Large intestine (tissue), 12 donors: ENCODE measurements at places on chromosomes 4 and X.

DNA sequence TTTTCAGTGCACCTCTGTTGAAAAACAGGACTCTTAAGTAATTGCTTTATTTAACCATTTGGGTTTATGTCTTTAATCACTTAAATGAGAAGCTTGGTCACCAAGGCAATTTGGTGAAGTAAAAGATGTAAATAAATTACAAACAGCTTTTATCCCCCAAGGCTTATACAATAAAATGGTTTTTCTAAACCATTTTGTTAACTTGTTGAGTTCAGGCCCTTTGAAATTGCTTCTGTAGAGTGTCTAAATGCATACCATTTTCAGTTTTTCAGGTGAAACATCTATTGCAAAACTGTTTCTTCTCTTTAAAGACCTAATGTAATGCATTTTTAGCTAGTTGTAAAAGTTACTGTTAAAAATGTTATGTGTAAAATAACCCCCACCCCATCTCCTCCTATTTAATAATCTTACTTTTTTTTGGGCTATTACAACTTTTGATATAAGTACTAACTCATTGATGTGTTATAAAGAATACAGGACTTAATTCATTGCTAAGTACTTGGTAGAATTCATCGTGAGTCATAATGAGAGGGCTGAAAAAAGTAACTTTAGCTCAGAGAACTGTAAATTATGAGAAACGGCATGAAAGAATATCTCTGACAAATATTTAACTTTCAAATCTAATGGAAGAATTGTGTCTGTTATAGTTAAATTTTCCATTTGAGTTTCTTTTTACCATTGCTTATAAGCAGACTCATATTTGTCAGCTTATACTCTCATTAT, 4.5 kb downstream of the RAPGEF2 start:
- no peak for DNase-seq

- no peak for DNase-seq
These were observed 10.8 kb upstream of the CAMK2D start for GRCh38 chr4:113772319-113772718.

GRCh38 chr4:25949173-25949748, 35.2 kb downstream of the SMIM20 start:
- peak; percentile 88 for DNase-seq

DNA sequence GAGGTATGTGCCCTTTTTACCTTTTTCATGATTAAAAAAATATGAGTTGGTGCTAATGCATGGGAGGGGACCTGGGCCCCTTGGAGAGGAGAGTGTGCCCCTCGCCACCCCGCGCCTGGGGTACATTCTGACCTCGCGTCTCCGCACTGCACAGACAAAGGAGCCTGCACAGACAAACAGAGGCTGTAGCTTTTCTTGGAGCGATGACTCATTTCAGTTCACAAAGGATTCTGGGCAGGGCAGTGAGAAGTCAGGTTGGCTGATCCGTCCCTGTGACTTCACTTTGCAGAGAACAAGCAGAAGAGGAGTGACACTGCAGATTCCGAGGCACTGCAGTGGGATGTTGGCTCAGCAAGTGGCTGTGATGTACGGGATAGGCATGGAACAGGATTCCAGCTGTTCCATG, 82.9 kb downstream of the STOX2 start:
- peak; percentile 70 for DNase-seq

DNA sequence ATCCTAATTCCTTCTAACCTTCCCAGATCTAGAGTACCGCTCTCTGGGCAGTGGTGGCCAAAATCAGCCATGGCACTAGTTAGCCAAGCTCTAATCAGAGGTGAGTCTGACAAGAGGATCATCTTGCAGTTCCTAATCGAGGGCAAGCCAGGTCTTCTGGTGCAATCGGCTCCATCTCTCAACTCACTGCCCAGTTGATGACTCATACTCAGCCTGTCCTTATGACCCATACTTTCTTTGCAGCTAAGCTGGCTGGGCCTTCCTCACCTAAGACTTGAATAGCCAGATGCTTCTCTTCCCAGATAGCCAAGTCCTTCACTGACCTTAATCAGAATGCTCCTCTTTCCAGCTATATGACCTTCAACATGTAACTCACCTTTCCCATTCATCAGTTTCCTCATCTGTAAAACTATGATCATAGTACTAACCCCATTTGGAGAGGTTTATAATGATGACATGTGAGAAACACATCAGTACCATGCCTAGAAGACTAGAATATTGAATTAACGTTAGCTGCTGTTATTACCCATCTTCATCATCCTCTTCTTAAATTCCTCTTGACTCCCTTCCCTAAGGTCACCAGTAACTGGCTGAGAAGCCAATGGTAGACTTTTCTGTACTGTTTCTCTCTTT, 57.1 kb downstream of the RELL1 start:
- peak; percentile 22 for DNase-seq

GRCh38 chrX:109299091-109299490, 182.8 kb downstream of the GUCY2F start:
- DNase-seq: no peak

DNA sequence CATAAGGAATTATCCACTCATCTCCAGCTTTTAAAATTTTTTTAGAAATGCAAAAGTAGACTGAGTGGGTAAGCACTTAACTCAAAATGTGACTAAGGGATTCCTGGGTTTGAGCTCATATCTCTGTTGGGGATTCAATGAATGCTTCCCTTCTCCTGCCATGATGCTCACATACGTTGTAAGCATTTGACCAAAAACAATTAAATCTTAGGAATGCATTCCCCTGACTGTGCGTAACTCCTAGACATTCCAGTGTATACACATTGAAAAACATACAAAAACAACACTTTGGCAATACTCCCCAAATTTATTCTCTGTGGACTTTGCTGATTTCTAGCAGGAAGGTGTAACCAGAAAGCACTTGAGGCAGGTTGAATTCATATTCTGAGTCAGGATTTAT, 29.8 kb downstream of the SPANXA2 start:
- no peak for DNase-seq

DNA sequence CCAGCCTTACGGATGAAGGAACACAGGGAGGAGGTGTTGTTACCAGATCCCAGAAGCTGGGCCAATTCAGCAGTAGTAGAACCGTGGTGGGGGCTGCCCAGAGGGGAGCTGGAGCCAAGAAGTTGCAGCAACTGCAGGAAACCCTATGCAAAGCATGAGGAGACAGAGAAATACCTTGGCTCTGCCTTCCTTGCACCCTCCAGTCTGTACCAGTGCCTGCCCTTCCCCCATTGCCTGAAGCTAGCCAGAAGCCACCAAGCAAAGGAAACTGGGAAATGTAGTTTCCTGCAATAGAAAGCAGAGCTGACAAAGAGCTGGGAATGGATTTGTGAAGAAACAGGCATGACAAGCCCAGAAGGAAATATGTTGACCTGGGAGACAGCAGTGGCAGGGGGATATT, 108.7 kb upstream of the FUNDC1 start:
- no peak for DNase-seq

- DNase-seq: no peak
These were observed 273.6 kb downstream of the FBXO8 start for GRCh38 chr4:174009686-174010451.

DNA sequence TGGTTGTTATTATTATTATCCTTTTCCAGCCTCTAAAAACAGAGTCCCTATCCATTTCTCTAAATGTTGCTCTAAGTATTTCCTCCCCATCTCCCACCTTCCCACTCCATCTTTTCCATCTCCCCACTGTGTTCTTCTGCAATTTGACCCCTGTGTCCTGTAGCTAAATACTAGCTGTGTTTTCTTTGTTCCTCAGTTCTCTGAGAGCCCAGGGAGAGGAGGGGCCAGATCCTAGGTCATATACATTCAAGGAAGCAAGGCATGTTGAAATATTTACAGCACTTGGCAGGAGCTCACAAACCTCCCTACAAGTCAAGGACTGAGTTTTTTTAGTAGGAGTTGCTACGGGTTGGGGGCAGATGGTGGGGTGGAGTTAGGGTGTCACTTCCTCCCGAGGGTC, 10.5 kb downstream of the SLC16A2 start:
- peak; percentile 17 for DNase-seq

- DNase-seq: peak; percentile 62
These were observed 42.4 kb upstream of the GAB1 start for GRCh38 chr4:143294310-143294709.

- DNase-seq: no peak
These were observed 78.8 kb downstream of the PDGFC start for GRCh38 chr4:156892805-156893204.

DNA sequence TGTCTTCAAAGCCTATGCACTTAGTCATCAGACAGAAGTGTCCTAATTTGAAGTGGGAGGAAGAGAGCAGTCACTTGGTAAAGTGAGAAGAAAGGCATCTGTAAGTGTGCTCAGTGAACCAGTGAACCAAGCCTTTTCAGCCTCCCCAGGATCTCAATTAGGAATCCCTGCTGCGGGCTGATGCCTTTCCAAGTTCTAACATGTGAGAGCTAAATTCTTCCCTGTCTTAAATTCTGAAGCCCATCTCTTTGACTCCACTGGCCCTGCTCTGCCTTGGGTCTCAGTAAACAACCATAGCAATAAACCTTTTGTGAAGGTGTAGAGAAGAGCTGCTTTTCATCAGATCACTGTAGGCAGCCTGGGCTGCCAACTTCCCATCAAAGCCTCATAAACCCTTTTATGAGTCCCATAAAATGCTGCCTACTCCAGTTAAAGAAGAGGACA, 701.2 kb upstream of the LCORL start:
- no peak for DNase-seq
